ENCODE measurements at places on chromosomes 12 and 14.

- DNase-seq, result no peak
These were observed 366.6 kb downstream of the NELL2 start for GRCh38 chr12:44509471-44509870.

- DNase-seq, result no peak
These were observed 36.2 kb upstream of the RESF1 start for GRCh38 chr12:31923063-31923412.

DNA sequence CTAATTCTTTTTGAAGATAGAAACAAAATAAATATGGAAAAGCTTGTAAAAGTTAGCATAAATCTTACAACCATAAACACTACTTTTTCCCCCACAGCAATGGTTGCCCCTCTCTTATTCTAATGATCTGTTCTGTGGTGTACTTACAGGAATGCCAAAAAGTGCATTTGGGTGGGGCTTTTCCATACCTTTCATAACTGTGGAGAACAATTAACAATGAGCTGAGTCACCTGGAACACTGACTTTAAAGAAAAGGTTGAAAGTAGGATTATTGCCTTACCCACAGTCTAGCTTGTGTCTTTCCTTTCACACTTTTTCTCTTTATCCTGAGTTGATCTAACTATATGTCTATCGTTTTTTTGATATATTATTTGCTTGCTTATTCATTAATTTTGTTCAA, 86.9 kb downstream of the TPH2 start:
- DNase-seq, result no peak

DNA sequence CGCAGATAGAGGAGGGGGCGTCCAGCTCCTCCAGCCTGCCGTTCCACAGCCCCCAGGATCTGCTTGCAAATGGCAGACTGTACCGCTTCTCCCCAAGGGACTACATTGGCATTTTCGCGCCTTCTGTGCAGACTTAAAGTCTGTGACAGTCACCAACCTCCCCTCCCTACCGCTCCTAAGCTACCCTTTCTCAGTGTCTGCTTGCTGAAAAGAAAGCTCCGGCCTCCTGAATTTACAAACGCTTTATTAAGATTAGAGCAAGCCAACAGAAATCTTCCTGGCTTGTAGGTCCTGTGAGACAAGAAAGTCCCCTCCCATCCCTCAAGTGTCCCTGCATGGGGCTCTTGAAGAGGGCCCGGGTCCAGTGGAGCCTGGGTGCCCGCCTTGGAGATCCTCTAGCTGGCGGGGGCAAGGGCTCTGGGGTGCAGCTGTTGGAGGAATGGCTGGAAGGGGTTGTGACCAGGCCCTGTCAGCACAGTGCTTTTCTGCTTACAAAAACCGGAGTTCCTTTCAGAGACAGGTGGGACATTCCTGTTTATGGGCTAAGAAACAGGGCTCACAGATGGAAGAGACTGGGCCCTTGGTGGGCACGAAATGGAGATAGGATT, 2.8 kb upstream of the DLK1 start:
- DNase-seq, result no peak

DNA sequence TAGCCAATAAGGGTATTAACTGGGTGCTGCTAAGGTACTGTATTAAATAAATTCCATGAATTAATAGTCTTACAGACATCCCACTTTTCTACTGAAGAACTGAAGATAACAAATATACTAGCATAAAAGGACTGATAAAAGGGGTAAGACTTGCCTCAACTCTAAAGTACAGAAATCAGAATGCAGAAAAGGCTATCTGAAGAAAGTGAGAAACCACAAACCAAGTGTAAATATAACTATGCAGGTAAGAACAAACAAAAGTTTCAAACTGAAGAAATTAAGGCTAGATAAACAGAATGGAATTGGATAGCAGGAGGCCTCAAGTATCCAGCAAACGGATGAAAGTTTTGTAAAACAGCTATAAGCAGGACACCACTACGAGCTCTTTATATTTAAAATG, 29.5 kb downstream of the YAF2 start:
- DNase-seq, result no peak

GRCh38 chr12:80226576-80226975, 127.2 kb downstream of the OTOGL start:
- DNase-seq, result no peak

DNA sequence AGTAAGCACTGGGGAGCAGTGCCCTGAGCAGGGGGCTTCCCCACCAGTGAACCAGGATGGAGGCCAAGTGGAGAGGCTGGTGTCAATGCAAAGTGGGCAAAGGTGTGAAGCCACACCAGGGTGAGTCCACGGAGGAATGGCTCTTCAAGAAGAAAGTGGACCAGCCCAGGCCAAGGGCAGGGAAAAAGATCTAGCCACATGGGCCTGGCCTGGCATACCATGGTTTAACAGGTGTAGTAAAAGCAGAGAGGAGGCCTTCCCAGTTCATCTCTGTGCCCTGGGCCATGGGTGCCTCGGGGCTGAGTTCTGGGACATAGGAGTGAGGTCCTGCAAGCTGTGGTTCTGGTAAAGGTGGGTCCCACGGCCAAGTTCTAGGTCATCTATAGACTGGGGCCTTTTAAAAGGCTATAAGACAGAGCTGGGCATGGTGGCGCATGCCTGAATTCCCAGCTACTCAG, 153.4 kb downstream of the DPF3 start:
- DNase-seq, result no peak

DNA sequence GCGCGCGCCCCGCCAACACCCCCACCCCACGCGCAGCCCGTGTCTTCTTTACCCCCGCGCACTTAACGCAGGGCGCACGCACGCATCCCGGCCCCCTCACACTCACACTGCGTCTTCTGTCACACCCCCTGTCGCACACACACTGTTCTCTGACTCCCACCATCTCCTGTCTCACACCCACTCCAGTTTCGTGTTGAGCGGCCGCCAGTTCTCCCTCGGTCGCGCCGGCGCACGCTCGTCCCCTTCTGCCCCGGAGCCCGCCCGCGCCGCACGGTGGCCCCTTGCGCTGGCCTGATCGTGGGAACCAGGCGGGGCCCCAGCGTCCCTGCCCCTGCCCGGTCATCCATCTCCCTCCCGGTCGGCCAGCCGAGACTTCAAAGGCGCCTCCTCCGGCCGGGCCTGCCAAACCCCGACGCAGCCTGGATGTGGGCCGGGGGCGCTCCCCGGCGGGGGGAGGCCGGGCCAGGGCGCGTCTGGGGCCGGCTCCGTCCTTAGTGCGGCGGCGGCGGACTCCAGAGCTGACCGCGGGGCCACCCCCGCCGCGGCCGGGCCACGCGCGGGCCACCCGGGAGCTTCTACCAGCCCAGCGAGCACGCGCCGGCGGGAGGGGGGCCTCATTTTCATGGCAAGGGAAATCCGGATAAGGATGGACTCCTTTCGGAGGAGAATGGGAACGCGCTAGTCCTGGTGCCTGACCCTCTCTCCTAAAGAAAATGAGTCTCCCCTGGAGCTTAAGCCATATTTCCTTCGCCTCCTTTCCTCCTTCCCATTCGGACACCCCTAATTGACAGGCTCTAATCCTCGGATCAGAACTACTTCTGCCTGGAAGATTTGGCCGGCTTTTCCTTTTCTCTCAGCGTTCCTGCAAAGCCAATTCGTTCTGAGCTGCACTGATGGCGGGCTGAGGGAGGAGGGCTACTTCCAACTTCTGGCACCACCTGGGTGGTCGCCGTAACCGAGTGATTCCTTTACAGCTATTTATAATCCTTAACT, 82.0 kb upstream of the HMGA2 start:
- no peak for DNase-seq

DNA sequence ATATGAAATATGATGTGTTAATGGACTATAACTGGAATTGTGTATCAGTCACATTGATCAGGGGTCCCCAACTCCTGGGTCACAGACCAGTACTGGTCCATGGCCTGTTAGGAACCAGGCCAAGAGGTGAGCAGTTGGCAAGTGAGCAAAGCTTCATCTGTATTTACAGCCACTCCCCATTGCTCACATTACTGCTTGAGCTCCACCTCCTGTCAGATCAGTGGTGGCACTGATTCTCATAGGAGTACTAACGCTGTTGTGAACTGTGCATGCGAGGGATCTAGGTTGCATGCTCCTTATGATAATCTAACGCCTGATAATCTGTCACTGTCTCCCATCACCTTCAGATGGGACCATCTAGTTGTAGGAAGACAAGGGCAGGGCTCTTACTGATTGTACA, 72.3 kb downstream of the CDK17 start:
- no peak for DNase-seq

DNA sequence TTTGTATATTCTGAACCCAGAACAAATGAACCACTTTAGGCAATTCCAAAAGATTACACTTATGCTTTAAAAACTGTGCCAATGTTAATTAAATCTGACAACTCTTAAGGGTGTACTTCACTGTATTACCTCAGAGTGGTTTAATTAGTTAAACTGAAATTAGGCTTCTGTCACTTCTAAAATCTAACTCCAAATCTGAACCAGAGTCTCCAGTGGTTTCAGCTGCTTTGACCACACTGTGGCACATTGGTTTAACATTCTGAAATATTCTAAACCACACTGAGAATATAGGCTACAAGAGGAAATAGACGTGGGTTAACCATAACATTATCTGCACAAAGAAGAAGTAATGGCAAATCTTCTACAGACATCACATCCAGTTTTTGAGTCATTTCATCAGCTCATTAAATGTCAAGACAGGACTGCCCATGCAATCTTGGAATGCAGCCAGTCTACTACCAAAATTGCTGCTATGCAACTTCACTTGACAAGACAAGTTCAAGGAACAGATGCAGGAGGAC, 94.8 kb downstream of the LRP6 start:
- peak; percentile 18 for DNase-seq

- DNase-seq, result no peak
These were observed 1.1 kb upstream of the MBD6 start for GRCh38 chr12:57521525-57522010.

GRCh38 chr12:53770281-53770680, 18.5 kb upstream of the CISTR start:
- DNase-seq, result no peak

GRCh38 chr14:92413379-92413778, 90.4 kb downstream of the SLC24A4 start:
- no peak for DNase-seq

DNA sequence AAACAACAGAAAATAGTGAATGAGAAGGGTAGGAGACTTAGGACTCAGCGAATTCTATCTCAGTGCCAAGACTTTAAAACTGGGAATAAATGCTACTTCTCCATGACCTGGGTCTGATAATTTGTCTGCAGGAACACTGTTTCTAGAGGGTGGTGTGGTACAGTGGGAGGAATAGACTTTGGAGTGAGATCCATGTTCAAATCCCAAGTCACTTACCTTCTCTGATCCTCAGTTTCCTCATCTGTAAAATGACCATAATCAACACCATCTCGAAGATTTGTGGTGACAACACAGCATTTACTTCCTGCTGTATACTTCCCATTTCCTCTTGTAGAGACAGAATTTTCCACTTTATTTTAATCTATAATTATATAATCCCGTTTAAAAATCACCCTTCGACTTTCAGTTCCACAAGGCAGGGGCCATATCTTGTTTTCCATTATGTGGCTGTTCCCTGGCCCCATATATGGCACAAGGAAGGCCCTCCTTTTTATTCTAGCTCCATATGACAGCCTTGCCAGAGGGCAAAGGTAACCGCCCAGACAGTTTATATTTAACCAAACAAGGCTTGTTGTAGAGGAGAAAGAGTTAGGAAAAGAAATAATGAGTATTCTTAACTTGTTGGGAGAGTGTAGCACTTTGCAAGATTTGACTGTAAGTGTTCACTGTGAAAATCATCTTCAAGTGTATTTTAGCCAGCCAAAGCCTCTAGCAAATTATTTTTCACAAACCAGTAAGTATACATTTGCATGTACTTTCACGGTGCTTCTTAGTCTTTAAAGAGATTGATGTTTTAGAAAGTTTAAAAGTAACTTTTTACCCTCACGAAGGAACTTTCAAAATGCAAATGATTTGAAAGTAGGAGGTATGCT, 243.1 kb downstream of the AKAP6 start:
- DNase-seq, result no peak

DNA sequence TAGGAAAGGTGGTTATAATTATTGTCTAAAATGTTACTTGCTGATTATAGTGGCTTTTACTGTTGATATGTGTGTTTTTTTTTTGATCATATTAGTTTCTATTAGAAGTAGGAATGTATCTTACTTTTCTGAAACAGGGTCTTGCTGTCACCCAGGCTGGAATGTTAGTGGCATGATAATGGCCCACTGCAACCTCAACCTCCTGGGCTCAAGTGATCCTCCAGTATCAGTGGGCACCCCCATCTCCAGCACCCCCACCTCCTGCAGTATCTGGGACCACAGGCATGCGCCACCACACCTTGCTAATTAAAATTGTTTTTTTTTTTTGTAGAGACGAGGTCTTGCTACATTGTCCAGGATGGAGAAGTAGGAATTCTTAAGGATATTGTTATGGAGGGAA, 11.3 kb downstream of the ATF1 start:
- no peak for DNase-seq

DNA sequence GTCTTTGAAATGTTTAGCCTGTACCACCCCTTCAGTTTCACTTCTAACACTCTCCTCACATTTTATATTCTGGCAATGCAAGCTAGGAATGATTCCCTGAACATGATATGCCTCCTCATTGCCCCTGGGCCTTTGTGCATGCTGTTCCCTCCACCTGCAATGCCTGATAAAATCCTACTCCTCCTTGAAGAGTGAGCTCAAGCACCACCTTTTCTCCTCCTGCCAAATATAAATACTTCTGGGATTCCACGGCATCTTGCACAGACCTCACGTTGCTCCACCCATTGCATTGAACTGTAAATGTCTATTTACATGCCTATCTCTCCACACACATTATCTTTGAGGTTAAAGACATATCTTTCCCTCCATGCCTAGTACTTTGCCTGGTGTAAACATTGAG, 21.1 kb downstream of the NKX2-1 start:
- no peak for DNase-seq

DNA sequence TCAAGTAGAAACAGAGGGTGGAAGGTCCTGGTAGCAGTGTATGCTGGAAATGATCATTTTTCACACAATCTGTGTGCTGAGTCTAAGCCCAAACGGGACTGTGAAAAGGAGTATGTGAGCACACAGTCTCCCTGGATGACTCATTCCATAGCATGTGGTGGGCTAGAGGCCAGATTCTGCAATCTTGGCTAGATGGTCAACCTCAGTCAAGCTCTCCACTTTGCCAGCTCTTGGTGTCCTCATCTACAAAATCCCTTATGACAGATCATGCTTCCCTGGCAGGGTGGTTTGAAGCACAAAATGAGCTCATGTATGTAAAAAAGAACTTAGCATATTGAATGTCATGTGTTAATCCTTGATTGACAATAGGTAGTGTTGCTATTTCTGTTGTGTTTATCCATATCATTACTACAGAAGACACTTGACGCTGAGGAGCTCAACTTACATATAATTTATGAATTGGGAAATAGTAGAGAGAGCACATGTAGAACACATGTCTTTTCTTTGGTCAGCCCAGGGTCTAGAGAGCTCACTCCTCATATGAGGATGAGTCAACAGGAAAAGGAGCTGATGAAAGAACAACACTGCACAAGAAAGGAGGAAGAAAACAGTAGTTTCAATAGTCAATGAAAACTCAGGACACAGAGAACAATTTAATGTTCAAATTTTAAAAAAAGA, 517.5 kb downstream of the BCL11B start:
- DNase-seq, result no peak

GRCh38 chr12:75568393-75568792, 57.0 kb upstream of the KRR1 start:
- DNase-seq, result no peak
